ENCODE measurements at places on chromosomes 12 and 14. TPM values are rescaled to one million over a fixed set of nuclear protein-coding genes. Genes with fewer than 3 reads are reported as not detected.

DNA sequence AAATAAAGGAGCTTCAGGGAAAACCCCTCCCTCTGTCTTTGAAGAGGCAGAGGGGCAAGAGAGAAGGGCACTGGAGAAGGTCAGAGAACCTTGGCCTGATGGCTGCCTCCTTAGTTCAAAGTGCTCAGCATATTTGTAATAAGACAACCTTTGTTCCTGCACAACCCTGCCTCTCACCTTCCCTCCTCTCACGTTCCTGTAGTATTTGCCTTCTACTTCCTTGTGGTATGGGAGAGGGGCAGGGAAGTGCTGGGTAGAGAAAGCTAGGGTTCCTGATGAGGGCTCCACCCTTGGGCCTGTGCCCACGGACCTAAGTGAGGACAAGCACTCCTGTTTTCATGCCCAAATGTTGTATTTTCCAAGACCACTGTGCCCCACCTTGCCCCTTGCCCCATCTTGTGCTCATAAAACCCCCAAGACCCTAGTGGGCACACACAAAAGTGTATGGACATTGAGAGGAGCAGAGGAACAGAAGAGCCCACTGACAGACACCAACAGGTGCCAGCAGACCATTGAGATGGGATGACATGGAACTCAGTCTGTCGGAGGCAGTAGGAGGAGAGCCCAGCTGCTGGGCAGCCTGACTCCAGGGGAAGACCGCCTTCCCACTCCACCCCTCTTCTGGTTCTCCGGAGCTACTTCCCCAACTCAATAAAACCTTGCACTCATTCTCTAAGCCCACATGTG, 261.5 kb upstream of the CCDC196 start:
- no peak for DNase-seq

- DNase-seq = no peak
Observed at GRCh38 chr14:96255501-96256366, at the start of gene BDKRB1. BDKRB1 (plus strand) TSS chr14:96256210; CDS start chr14:96263683, 7,473 bp downstream.

- no peak for DNase-seq
Observed at GRCh38 chr12:131223171-131223761, 269.6 kb downstream of the ADGRD1 start.

DNA sequence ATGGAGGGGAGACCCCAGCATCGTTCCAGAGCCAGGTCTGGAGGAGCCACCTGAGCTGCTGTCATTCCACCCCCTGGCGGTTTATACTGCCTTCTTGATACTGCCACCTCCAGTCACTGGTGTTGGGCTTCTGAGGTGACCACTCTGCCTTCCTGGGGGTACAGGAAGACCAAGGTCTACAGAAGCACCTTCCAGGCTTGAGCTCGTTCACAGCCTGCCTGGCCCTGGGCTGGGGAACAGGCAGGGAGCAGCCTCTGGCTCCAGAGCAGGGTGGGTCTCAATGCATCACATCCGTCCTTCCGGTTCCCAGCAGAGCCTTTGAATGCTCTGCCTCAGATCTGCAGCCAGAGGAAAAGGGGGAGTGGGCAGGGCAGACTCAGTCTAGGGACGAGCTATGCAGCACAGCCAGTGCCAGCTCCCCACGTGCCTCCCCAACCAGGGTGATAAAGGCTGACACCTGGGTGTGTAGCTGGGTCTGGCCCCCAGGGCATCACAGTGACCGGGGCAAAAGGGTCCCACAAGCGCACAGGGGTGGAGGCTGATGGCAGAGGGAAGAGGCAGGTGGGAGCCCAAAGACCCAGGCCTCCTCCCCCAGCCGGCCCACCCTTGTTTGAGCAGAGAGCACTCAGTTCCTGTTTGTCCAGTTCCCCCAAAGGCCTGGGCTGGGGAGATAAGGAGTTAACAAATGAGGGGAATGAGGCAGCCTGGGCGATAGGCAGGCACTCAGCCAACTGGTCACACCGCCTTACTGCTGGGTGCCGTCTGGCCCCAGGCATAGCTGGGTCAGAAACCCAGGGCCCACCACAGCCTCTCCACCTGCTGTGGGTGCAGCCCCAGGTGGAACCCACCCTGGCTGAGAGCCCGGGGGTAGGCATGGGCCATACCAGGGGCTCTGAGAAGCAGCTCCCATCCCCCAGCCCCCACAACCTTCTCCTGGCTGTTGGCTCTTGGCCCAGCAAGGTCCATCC, 17.1 kb downstream of the DEGS2 start:
- no peak for DNase-seq

GPR33 gene
- not detected for polyA plus RNA-seq

CLEC7A gene
- 2.1 TPM for polyA plus RNA-seq

- DNase-seq = no peak
Observed at GRCh38 chr12:69765515-69765914, 26.9 kb downstream of the RAB3IP start.

GRCh38 chr12:46794593-46795190, 31.1 kb downstream of the SLC38A4 start:
- DNase-seq = no peak

DNA sequence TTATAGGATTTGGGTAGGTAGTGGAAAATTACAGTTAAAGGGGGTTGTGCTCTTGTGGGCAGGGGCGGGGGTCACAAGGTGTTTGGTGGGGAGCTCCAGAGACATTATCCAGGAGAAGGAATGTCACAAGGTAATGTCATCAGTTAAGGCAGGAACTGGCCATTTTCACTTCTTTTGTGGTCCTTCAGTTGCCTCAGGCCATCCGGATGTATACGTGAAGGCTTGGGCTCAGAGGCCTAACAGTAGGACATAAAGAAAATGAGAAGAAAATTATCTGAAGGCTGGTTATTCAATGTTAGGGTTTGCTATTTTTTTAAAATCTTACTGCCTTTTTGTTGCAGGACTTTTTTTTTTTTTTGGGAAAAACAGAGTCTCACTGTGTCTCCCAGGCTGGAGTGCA, 2.5 kb upstream of the PSEN1 start:
- no peak for DNase-seq

Data from right renal pelvis (tissue), 4 donors.